Stromal cell of bone marrow (primary cell): ENCODE measurements at places on chromosomes 7 and 10.

DNA sequence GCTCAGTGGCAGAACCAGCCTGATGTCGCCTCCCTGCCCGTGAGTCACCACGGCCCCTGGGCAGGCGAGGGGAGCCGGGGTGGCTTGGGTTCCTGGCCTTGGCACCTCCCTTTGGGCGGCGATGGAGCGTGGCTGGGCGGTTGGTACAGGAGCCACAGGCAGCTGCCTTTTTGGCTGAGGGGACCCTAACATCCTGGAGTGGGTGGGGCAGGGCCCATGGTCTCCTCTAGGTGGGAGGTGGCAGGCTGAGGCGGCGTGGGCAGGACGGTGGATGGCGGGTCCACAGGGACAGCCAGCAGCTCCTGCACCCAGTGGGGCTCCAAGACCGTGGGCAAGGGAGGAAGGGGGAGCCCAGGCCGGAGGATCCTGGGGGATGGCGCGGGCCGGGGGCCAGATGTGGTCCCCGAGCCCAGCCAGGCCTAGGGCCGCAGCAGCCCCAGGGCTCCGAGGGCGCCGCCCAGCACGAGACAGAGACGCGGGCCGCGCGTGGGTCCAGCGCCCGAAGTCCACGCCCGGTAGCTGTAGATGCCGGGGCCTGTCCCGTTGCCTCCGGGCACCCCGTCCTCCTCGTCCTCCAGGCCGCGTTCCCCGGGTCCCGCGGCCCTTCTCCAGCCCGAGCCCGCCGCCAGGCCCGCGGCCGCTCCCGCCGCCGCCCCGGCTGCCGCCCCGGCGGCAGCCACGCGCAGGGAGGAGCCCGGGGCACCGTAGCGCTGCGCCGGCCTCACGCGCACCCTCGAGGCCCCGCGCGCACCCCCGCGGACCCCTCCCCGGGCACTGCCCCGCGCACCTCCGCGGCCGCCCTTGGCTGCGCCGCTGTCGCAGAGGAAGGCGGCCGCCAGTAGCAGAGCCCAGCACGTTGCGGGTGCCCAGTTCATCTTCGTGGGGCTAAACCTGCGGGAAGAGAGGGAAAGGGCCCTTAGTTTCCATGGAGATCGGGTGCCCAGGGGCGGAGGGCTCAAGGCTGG is 1.3 kb downstream of the SPRN start:
- no peak for DNase-seq

- DNase-seq: peak; percentile 36
Measured at GRCh38 chr10:4804465-4804864, 21.5 kb upstream of the AKR1E2 start.

GRCh38 chr7:11524476-11525397 is 307.3 kb downstream of the THSD7A start:
- no peak for DNase-seq

- peak; percentile 49 for DNase-seq
Measured at GRCh38 chr10:118568327-118568848, 27.1 kb downstream of the PRLHR start.

DNA sequence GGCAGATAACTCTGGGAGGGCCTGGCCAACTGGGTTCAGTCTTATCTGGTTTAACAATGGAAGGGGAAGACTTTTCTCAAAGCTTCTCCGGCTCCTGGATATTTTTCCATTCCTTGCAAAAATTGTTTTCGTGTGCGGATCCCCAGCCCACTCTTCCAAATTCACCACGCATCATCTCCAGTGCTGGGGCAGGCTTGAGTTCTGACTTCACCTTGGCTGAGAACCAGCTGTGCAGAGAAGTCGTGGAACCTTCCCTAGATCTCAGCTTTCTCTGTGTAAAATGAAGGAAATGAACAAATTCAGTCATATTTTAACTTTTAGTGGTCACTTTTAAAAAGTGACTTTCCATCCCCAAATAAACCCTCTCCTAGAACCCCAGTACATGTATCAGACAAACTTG is 297.0 kb downstream of the TCF7L2 start:
- no peak for DNase-seq

DNA sequence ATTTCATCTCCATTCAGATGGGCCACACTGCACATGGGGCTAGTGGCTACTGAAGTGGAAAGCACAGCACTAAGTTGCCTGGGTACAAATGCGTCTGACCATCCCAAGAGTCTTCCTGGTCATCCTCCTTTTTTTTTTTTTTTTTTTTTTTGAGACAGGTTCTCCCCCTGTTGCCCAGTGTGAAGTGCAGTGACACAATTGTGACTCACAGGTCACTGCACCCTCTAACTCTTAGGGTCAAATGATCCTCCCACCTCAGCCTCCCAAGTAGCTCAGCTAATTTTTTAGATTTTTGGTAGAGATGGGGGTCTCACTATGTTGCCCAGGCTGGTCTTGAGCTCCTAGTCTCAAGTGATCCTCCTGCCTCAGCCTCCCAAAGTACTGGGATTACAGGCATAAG is 3.4 kb upstream of the TRRAP start:
- DNase-seq: no peak

DNA sequence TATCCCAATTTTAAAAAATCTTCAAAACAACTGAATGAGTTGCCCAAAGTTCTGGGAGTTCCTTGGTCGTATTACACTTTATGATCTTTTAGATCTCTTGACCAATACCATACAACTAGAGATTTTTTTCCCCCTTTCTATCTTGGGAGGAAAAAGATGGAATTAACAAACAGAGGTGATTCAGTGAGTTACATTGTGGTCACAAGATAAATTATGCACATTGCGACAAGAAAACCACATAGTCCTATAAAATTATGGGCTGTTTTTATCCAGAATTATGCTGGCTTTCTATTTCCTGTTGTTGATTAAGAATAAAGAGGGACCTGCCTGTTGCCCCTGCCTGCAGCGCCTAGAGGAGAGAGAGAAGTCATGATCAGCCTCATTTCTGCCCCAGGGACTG is 8.2 kb upstream of the SGPL1 start:
- no peak for DNase-seq

GRCh38 chr10:7817576-7817975 is 729 bp upstream of the TAF3 start:
- no peak for DNase-seq

GRCh38 chr10:25938405-25938804 is 4.4 kb downstream of the MYO3A start:
- DNase-seq: no peak

DNA sequence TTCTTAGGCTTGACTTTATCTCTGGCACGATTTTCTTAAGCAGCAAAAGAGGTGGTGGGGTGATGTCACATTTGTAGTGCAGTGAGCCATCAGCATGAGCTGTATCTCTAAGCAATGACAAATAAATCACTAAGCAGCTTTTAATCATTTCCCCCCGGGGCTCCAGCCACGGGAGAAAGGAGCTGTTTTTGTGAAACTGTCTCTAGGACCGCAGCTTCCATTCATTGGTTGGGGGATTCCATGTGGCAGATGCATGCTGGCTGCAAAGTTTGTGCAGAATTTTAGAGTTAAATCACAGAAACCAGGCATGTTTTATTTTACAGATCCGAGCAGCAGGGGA is 464 bp downstream of the KIAA1217 start:
- no peak for DNase-seq

DNA sequence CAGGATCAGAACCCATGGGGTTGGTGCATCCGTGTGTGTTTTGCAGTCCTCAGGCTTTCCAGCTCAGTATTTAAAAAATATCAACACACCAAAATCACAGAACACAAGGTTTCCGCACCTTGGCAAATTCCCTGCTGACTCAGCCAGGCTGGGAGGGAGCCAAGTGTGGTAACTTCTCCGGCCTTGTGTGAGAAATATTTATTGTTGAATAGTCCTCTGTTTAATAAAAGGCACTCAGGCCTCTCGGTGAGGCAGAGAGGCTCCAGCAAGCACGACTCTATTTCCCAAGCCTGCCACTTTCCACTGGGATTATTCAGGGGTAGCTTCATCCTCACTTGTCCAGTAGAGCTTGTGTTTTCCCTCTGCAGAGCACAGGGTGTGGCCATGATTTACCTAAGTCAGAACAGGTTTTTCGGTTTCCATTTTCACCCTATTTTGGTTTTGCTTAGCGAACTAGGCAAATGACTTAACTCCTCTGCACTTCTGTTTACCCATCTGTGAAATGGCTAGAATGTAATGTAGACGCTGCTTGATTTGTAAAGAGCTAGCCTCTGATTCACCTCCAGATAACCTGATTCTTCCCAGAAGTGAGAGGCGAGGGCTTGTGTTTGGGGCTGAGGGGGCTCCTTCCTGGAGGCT is 13.0 kb upstream of the CHST15 start:
- DNase-seq: no peak

- DNase-seq: no peak
Measured at GRCh38 chr7:93142127-93142526, 6.1 kb downstream of the SAMD9L start.

- peak; percentile 72 for DNase-seq
Measured at GRCh38 chr7:48298779-48299178, 127.5 kb downstream of the ABCA13 start.

GRCh38 chr7:116495736-116496135 is 3.8 kb upstream of the CAV2 start:
- DNase-seq: no peak

- no peak for DNase-seq
Measured at GRCh38 chr10:93757801-93758507, at the start of gene LGI1. TSS of gene LGI1 (plus strand) at chr10:93757936. CDS start at chr10:93758145, 209 bp downstream.

DNA sequence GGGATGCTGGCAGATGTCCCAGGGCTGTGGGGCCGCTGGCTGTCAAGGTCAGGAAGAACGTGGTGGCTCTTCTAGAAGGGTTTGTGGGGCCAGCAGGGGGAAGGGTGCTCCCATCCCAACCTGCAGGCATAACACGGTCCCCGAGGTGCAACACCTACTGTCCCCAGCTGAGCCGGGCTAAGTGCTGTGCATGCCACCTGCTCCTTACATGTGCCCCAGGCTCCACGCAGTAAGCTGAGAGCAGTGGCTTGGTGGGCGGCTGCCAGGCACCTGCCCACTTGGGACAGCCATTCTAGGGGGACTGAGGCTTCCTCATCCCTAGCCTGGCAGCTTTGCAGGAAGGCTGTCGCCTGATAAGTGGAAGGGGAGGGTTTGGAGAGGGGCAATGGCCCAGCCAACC is 14.2 kb upstream of the ZNF735 start:
- no peak for DNase-seq

- no peak for DNase-seq
Measured at GRCh38 chr7:111272092-111272491, 181.2 kb downstream of the LRRN3 start.

GRCh38 chr10:43090188-43090587 is 13.3 kb downstream of the RET start:
- DNase-seq: no peak

GRCh38 chr7:113764401-113765035 is 154.3 kb downstream of the PPP1R3A start:
- DNase-seq: no peak

DNA sequence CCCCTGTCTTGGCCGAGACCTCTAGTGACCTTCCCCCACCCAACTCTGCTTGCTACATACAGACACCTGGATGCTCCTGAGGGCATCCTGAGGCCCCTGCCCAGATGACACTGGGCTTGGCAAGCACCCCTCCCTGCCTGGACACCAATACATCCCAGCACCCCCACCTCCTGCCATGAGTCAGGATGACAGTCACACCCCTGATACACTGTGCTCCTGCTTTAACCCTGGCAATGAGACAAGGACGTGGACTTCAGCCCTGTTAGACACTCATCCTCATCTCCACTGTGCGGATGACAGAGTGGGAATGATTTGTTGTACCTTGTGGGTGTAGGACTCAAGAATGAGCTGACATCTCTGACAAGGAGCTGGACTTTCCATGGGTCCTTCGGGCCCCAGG is 186.3 kb upstream of the ADCY1 start:
- no peak for DNase-seq

DNA sequence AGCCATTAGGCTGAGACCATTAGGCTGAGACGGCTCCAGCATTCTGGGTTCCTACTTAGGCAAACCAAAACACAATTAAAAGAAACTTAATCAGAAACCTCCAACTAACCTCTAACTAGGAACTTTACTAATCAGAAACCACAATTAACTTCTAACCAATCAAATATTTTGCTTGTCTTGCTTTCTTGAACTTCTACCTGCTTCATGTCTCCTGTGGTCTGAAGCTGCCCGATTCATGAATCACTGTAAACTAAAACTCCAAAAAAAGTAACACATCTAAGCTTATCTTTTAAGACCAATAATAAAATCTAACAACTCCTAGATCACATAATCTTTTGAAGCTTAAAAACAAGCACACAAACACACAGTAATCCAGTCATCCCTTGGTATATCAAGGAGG is 76.1 kb downstream of the PDSS1 start:
- DNase-seq: no peak

- no peak for DNase-seq
Measured at GRCh38 chr7:379456-380138, 89.6 kb downstream of the FOXL3 start.

DNA sequence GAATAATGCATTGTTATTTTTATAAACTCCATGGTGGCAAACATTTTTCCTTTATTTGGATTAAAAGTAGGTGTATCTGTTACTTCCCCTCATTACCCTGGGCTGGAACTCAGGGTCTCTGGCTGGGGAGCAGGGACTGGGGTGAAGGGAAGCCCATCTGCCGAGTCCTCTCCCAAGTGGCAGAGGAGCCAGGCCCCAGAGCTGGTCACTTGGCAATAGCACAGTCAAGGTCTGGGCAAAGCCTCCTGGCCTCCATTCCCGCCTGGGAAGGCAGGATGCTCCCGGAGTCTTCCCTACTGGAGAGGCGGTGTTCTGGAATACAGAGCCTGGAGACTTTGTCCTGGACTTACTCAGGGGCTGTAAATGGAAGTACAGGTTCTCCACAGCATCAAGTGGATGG is 76.2 kb downstream of the CDH23 start:
- no peak for DNase-seq

DNA sequence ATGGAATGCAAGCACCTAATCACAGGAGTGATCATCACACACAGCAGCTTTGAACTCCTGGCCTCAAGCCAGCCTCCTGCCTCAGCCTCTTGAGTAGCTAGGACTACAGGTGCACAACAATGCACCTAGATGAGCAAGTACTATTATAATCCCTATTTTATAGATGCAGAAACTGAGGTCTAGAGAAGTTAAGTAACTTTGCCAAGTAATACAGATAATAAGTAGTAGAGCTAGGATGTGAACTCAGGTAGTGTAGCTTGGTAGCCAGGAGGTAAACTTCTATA is 33.7 kb downstream of the DNAJC12 start:
- no peak for DNase-seq

GRCh38 chr7:46663025-46663424 is 742.0 kb upstream of the IGFBP3 start:
- no peak for DNase-seq
